Cardiac septum (tissue), 1 donor: ENCODE measurements at places on chromosomes 13 and 19. TPM values are rescaled to one million over a fixed set of nuclear protein-coding genes. Genes with fewer than 3 reads are reported as not detected.
A peak's percentile ranks its signal among the peaks of the same experiment; 100 is the strongest.

NLRP11 gene
- total RNA-seq, result not detected

THAP8 gene
- 3.9 TPM for total RNA-seq

DENND1C gene
- total RNA-seq, result 0.78 TPM

CNFN gene
- 0.67 TPM for total RNA-seq

FFAR1 gene
- total RNA-seq, result not detected

ATP12A gene
- not detected for total RNA-seq

KIR2DL1 gene
- not detected for total RNA-seq

ZNF566 gene
- 8.3 TPM for total RNA-seq

ZNF526 gene
- 4.1 TPM for total RNA-seq

ZNF439 gene
- 5.0 TPM for total RNA-seq

EBPL gene
- total RNA-seq, result 6.7 TPM

BEST2 gene
- total RNA-seq, result not detected

FGF9 gene
- 14.3 TPM for total RNA-seq

DNA sequence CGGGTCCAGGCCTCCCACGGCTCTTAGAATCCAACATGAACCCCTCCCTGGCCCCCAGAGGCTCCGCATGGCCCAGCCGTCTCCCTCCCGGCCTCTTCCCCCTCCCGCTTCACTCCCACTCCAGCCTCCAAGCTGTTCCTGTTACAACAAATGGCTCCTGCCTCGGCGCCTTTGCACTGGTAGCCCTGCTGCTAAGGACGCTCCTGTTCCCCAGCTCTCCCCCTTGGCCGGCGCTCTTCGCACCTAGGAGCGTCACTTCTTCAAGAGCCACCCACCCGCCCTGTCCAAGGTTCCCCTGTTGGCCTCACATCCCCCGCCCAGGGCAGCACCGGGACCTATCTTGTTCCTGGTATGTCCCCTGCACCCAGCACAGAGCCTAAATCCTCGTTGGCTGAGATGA, 9.4 kb downstream of the CCDC124 start:
- DNase-seq, result no peak

DNA sequence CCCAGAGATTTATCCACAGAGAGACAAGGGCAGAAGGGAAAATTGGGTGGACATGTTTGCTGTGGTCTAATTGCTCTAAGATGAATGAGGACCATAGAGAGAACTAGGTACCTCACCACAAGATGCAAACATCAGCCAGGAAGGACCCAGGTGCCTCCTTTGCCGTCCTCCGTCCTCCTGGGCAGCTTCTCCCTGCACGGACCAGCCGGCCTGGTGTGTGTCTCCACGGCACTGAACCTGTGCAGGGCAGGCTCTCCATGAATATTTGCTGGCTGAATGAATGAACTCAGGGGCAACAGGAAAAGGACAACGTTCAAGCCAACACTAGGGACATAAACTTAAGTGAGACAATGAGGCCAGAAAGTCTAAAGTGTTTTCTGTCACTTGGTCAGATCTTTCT, 143.9 kb downstream of the ZNF536 start:
- DNase-seq, result peak; percentile 60

- DNase-seq, result no peak
Measured at GRCh38 chr13:102947745-102948405, 102.0 kb downstream of the ERCC5 start.

GRCh38 chr13:100853434-100853833, 178.8 kb upstream of the TMTC4 start:
- DNase-seq, result no peak

GRCh38 chr13:31903111-31903815, 128.3 kb upstream of the FRY start:
- no peak for DNase-seq

GRCh38 chr13:94657167-94657566, 55.2 kb downstream of the SOX21 start:
- no peak for DNase-seq

- DNase-seq, result peak; percentile 35
Measured at GRCh38 chr13:99404005-99404755, 97.0 kb upstream of the GPR183 start.

- DNase-seq, result no peak
Measured at GRCh38 chr13:94617389-94618000, 15.8 kb downstream of the GPR180 start.

GRCh38 chr19:18932216-18932841, 8.7 kb downstream of the HOMER3 start:
- DNase-seq, result peak; percentile 92

DNA sequence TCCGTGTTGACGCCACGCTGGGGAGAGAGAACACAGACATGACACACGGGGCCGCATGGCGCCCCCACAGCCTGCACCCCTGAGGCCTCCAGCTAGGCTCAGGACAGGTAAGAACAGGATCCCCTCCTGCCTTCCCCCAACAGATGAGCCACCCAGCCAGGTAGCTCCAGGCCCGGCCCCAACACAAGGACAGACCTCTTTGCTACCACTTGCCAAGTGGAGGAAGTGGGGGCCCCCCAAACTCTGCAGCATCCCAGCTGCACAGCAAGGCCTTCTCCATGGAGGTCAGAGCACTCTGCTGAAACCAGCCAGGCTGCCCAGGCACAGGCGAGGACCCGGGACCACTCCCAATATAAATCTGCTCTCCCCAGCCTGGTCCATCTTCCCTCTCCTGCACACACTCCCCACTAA, 31.5 kb downstream of the PEPD start:
- peak; percentile 67 for DNase-seq

DNA sequence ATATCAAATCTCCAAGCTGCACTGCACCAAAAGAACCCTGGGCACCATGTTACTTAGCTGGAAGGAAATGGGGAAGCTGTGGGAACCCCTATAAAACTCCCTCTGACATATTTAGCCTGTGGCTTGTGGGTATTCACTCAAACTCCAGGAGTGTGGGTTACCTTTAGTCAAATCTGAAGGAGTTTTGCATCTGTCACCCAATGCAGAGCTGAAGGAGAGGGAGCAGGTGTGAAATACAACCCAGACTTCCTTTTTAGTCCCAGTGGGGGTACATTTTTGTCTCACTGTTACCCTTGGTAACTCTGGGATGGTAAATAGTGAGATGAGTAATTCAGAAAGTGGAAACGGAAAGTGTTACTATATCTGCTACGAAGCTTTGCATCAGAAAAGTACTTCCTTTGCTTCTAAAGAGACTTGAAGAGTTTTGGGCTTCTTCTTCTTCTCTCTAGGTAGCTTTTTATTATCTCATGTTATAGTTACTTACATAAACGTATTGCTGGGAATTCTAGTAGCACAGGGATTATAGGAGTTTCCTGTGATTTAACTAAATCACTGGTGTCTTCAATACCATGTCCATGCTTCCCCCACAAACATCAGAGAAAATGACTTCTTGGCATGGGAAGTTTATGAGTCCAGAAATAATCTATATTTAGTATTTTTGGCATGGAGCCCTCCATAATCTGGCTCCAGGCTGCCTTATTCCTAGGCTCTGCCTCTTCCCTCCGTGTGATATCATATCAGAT, 105.9 kb downstream of the AKAP11 start:
- DNase-seq, result no peak

GRCh38 chr19:40200341-40201099, 9.3 kb downstream of the MAP3K10 start:
- no peak for DNase-seq

- no peak for DNase-seq
Measured at GRCh38 chr19:32308431-32309077, 36.9 kb upstream of the ZNF507 start.

- no peak for DNase-seq
Measured at GRCh38 chr13:24605923-24606372, 74.3 kb upstream of the ATP12A start.

GRCh38 chr19:58364146-58364545, 1.6 kb upstream of the ZNF497 start:
- DNase-seq, result no peak

DNA sequence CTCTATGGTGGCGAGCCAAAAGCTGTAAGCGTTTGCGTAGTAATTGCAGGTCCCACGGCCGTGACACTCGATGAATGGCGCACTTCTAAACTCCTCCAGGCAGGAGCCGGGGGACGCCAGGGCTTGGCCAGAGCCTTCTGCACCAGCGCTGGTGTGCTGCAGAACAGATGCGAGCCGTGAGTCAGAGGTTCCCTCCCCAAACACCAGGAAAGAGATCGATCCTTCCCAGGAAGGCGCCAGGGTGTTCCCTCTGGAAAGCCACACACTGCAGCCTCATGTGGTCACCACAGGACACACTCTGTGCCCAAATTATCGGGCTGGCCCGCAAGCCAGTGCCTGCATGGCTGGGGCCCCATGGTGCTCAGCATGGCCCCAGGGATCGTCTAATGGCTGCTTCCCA, 154.6 kb downstream of the COL4A1 start:
- DNase-seq, result no peak

GRCh38 chr19:33245948-33246708, 20.5 kb upstream of the SLC7A10 start:
- DNase-seq, result no peak

- DNase-seq, result no peak
Measured at GRCh38 chr19:46115396-46116106, 8.9 kb downstream of the IGFL3 start.

GRCh38 chr19:19319732-19320360, 463 bp downstream of the SUGP1 start:
- no peak for DNase-seq

DNA sequence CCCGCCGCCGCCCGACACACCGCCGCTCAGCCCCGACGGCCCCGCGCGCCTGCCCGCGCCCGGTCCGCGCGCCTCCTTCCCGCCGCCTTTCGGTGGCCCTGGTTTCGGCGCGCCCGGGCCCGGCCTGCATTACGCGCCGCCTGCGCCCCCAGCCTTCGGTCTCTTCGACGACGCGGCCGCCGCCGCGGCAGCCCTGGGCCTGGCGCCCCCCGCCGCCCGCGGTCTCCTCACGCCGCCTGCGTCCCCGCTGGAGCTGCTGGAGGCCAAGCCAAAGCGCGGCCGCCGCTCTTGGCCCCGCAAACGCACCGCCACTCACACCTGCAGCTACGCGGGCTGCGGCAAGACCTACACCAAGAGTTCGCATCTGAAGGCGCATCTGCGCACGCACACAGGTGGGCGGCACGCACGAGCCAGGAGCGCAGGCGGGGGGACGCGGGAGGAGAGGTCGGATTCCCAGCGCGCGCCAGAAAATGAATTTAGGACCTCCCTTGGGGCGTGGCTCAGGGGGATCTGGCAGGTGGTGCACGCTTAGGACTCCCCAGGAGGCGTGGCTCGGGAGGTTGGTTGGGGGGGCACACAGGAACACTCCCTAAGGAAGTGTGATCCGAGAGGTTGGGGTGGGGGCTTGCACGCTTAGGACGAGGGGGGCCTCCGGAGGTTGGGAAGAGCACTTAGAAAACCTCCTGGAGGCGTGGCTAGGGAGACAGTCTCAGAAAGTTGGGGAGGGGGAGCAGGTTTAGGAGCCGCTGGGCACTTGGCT, 1.2 kb downstream of the KLF2 start:
- DNase-seq, result peak; percentile 79

GRCh38 chr13:86409466-86410241, 610.4 kb upstream of the SLITRK6 start:
- no peak for DNase-seq

GRCh38 chr13:91238036-91238435, 109.5 kb upstream of the MIR17HG start:
- no peak for DNase-seq

DNA sequence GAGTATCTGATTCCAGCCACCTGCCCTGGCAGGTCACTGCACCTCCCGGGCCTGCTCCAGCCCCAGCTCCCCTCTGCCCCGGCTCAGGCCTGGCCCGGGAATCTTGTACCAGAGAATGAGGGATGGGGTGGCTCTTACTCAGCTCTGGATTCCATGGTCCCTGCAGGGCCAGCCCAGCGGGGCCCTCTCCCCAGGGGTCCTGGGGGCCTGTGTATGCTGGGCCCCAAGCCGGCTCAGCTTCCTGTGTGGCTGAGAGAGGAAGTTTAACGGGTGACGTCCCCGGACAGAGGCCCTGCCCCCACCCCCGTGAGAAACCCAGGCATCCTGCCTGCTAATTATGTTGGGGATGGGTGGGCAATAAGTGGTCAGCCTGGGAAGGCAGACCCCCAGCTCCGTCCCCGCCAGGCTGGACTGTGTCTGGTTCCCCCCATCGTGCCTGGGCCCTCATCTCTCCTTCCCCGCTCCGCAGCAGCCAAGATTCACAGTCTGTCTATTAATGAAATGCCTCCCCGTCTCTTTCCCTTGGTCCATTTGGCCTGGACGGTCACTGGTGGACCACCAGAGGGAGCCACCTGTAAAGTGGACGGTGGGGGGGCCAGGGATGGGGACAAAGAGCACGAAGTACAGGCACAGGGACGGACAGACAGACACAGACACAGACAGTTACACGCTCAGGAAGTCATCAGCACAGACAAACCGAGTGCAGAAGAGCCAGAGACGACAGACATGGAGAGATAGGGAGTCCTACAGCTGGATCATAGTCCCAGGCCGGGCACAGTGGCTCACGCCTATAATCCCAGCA, at the start of gene DENND1C:
DENND1C (minus strand) TSS at position 247 of the 802 bp plus-strand sequence; CDS start at position 155, 92 bp downstream.
- peak; percentile 87 for DNase-seq

- no peak for DNase-seq
Measured at GRCh38 chr19:44891016-44891882, at the start of gene TOMM40. TOMM40 (plus strand) TSS chr19:44891254; CDS start chr19:44891416, 162 bp downstream.

DNA sequence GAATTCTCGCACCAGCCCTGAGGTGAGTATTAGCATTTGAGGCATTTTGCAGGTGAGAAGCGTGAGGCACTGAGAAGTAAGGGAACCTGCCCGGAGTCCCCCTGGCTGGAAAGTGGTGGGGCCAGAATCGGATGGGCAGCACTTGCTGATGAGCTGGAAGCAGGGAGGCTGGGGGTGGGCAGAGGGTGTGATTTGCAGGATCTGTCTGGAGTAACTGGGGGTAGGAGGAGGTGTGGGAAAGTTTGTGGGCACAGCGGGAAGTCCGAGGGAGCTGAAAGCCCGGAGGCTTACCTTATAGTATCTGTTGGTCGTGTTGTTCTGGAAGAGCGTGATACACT, 20.1 kb downstream of the PRKD2 start:
- DNase-seq, result no peak

DNA sequence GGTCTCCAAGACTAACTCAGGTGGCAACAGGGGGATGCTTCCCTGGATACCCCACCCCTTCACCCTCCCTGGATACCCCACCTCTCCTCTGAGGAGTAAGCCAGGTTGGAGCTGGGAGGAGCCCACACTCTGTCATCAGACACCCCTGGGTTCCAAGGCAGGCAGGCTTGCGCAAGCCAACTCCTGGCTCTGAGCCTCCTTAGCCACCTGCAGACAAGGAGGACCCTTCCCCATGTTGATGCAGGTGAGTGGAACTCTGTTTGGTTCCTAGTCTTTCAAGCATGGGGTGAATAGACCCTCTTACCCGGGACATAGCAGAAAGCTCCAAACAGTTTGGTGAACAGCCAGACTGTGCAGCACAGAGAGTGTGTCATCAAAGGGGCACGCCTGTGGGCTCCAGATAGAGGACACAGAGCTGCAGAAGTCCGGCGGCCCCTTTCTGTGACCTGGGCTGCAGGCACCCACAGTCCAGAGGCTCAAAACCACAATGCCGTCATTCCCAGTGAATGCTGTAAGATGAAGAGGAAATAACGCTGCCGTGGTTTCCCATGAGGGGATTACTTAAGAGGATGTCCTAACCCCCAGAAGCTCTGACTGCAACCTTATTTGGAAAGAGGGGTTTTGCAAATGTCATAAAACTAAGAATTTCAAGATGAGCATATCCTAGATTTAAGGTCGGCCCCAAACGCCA, 12.1 kb upstream of the HAS1 start:
- peak; percentile 82 for DNase-seq

- DNase-seq, result no peak
Measured at GRCh38 chr13:89115307-89115706, 1444.1 kb downstream of the SLITRK5 start.
